ENCODE measurements at places on chromosomes 1 and 21.

- DNase-seq, result no peak
Observed at GRCh38 chr21:24976238-24976637, 631.0 kb downstream of the MRPL39 start.

DNA sequence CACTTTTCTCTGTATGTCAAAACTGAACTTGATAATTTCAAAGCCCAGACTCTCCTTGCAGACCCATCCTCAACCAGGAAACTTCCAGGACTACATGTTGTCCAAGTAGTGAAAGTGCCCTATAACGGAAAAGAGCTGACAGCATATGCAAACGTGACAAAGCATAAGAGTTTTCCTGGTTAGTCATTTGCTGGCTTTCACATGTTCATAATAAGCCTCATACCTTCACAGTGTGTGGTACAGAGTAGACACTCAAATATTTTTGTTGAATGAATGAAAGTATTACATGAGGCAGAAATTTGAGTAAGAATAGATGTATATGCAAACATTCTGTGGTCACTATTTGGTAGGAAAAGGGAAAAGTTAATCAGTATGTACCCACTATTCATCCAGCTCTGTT is 473.3 kb downstream of the MRPL39 start:
- peak; percentile 78 for DNase-seq

GRCh38 chr1:82225421-82226185 is 424.9 kb downstream of the ADGRL2 start:
- DNase-seq, result no peak

GRCh38 chr1:228081578-228082213 is 812 bp upstream of the ARF1 start:
- no peak for DNase-seq

DNA sequence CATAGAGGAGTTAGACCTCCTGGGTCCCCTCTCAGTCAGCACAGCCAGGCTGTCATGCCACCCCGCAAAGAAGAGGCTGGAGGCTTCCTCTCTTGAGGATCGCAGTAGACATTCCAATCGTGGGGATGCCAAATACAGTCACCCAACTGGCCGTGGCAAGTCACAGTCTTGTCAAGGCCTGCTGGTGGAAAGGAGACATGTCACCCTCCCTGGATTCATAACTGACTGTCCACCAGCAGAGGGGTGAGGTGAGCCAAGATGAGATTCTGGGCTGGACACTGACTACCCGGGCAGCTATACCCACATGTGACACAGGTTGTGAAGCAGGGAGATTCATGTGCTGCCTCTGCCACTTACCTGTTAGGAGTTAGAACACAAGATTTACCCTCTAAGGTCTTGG is 123.5 kb upstream of the NGF start:
- no peak for DNase-seq

DNA sequence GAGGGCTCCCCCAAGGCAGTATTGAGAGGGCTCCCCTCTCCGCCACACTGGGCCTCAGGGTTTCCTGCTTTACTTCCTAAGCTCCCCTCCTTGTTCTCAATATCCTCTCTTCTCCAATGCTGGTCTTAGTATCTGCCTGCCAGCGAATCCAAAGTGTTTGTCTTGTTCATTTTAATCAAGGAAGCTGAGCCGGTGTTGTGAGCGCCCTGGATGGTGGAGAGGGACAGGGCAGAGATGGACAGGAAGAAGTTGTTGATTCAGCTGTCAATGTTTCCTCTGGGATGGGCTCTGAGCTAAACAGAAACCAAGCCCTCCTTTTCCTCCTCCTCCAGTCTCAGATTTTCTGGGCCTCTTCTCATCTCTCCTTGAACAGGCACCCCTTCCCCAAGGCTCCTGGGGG is 5.4 kb downstream of the OLFML3 start:
- DNase-seq, result no peak

- DNase-seq, result no peak
Observed at GRCh38 chr21:45468051-45468970, 63.3 kb downstream of the COL18A1 start.

DNA sequence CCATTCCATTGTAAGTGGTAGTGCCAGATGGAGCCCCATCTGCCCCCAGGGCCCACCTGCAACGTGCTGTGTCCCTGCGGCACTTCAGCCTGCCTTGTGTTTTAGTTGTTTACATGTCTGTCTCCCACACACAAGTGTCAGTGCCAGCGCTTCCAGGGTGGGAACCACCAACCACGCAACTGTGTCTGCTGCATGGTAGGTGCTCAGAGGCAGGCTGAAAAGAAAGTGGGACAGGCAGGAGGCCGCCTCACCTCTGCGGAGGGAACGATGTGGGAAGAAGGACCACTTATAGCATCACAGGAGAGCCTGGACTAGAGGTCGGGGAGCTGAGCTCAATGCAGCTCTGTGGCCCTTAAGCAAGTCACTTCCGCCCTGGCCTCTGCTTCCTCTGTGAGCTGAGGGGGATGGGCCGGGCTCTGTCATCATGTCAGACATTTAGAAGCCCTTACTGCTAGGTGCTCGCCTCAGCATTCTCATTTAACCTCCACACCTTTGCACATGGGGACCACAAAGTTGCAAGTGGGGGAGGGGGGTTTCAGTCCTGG is 17.9 kb downstream of the SLC9A1 start:
- no peak for DNase-seq

- DNase-seq, result no peak
Observed at GRCh38 chr1:39167632-39168209, 36.8 kb upstream of the MACF1 start.

GRCh38 chr1:205391386-205391785 is 30.5 kb downstream of the LEMD1 start:
- no peak for DNase-seq
